ENCODE measurements at places on chromosomes 12 and 14. TPM values are rescaled to one million over a fixed set of nuclear protein-coding genes. Genes with fewer than 3 reads are reported as not detected.

The KSR2 gene
- total RNA-seq = 0.04 TPM

The RNF212B gene
- not detected for total RNA-seq

The FAM181A gene
- not detected for total RNA-seq

The COX6A1 gene
- 714 TPM for total RNA-seq

The CBX5 gene
- 13.2 TPM for total RNA-seq

The CALCOCO1 gene
- total RNA-seq = 64.4 TPM

The CLEC6A gene
- not detected for total RNA-seq
